ENCODE measurements at places on chromosomes 12 and 14.
A peak's percentile ranks its signal among the peaks of the same experiment; 100 is the strongest.

DNA sequence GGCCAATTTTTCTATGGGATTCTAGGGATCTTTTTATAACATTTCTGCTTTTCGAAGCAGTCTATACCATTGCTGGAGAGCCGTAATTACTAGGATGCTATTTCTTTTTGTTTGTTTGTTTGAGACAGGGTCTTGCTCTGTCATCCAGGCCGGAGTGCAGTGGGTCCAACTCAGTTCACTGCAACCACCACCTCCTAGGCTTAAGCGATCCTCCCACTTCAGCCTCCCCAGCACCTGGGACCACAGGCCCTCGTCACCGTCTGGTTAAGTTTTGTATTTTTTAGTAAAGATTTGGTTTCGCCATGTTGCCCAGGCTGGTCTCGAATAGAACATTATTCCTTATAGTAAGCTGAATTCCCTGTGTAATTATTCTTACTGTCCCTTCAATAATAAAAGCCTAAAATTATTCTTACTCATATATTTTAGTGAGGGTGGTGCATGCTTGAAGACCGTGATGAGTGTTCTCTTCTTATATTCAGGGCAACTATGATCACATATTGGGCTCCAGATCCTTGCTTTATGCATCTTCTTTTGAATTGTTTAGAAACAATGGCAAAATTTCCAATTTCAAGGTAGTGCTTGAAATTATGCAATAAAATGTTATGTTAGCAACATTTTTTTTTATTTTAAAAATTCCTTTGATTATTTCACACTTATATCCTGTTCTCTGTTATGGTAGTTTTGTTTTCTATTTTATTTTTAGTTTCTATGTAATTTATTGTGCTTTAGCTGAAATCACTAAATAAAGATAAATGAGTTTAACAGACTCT, 66.2 kb downstream of the CRADD start:
- DNase-seq: no peak

GRCh38 chr14:49828640-49829039, 23.9 kb downstream of the NEMF start:
- no peak for DNase-seq

- DNase-seq: no peak
These were observed 1377.5 kb upstream of the FLRT2 start for GRCh38 chr14:84152452-84152851.

- DNase-seq: no peak
These were observed 42.3 kb downstream of the BRAP start for GRCh38 chr12:111643427-111643826.

GRCh38 chr14:93861836-93862235, 65.3 kb upstream of the FAM181A start:
- no peak for DNase-seq

DNA sequence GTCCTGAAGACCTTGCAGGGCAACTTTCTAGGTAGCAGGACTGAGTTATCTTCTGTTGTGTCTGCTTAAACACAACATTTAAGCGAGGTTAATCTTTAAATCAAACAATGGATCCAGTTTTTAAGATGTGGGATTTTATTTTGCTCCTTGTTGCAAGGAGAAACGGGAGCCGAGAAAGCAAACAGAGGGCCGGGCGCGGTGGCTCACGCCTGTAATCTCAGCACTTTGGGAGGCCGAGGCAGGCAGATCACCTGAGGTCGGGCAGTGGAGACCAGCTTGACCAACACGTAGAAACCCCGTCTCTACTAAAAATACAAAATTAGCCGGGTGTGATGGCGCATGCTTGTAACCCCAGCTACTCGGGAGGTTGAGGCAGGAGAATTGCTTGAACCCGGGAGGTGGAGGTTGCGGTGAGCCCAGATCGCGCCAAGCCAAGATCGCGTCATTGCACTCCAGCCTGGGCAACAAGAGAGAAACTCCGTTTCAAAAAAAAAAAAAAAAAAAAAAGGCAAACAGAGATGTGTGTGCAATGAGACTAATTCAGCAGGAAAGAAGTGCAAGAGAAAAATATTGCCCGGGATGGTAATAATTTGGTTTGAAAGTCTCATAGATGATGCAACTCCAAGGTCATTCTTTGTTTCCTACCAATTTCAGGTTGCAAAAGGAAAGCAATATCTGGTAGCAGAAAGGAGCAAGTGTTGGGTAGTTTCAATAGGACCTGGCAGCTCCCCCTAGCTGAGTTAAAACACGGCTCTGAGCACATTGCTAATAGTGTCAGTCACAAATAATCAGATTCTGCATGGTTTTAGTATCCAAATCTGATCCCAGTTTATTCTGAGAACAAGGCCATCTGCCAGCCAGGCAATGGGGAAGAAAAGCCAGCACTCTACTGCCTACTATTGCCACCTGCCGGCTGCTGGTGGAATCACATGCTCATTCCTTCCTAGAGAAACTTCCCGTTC, 141.4 kb downstream of the PPM1H start:
- DNase-seq: no peak

DNA sequence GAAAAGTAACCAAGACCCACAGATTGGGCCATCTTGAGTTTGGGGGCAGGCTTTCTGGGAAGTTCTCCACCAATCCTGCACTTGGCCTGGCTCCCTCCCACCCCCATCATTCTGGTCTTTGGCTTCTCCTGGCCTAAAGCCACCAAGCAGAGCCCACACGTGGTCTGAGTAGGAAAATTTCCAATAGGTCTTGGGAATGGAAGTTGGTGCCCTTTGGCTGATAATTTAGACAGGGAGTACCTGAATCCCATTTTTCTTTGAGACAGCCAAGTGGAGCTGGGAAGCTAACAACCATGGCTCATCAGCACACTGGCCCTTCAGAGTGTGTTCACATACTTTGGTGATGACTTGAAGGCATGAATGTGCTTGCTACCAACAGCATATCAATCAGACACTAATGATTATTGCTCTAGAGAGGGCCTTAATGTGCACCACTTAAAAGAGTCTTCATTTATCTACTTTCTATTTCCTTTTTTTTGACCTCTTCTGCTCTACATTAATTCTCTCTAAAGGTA, 156.0 kb downstream of the EGLN3 start:
- DNase-seq: no peak

DNA sequence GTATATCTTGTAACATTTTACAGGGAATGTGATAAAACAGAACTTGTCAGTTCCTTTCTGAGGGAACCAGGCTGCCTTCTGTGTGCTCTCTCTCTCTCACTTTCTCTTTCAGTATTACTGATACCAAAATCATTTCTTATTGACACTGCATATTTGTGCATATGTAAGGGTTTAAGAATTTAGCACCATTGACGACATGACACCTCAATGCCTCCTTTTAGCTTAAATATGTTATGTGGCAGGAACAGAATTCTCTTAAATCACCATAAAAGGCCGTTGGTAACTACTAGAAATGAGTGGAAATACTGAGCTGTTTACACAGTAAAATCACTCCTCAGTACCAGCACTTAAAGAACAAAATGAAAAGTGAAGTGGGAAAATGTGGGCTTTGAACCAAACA, 457.7 kb upstream of the SYT1 start:
- DNase-seq: peak; percentile 6

DNA sequence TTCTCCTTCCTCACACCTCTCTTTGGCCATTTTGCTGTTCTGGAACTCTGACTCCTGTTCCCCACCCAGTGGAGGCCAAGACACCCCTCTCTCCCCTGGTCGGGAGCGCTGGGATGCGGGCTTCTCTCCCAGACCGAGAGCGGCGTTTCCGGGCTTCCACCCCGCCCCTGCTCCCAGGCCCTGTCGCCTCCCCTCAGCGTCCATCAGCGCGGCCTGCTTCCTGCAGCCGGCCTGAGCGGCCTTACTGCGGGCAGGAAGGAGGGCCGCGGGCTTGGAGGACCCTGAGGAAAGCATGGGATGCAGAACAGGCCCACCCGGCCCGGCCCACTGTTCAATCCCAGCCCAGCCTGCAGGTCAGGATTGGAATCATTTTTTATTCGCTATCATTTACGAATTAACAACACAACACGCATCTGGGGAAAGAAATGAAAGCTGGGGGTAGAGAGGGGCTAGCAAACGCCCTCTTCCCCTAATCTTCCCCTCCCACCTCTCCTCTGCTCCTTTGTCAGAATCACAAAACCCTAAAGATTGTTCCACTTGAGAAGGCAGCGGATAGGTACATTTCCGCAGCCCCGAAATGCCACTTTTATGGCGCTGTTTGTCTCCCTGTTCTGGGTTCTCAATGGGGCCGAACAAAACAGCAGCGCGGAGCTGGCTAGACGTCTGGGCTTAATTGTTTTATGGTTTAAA, 3.8 kb upstream of the HOXC8 start:
- DNase-seq: no peak

- no peak for DNase-seq
These were observed 45.3 kb downstream of the FSCB start for GRCh38 chr14:44461811-44462210.

- DNase-seq: peak; percentile 47
These were observed 90.5 kb upstream of the FOXN3 start for GRCh38 chr14:89507521-89507920.

GRCh38 chr12:57169969-57170368, 22.6 kb upstream of the LRP1-AS start:
- DNase-seq: no peak

GRCh38 chr14:86521031-86521730, 991.2 kb downstream of the FLRT2 start:
- DNase-seq: no peak

Measured in GM06990 (cell line).